H7 (cell line): ENCODE measurements at places on chromosomes 11 and 22. TPM values are rescaled to one million over a fixed set of nuclear protein-coding genes. Genes with fewer than 3 reads are reported as not detected.
A peak's percentile ranks its signal among the peaks of the same experiment; 100 is the strongest.

The C11orf16 gene
- not detected in 2 replicates for total RNA-seq

The LGR4 gene
- total RNA-seq = 51.1 and 77.6 TPM in 2 replicates

The TSPAN18 gene
- 25.7 and 27.7 TPM in 2 replicates for total RNA-seq

The BDNF gene
- total RNA-seq = 2.2 and 2.9 TPM in 2 replicates

GRCh38 chr11:109641549-109641948, 219.6 kb downstream of the C11orf87 start:
- peak; percentile 19 for DNase-seq

DNA sequence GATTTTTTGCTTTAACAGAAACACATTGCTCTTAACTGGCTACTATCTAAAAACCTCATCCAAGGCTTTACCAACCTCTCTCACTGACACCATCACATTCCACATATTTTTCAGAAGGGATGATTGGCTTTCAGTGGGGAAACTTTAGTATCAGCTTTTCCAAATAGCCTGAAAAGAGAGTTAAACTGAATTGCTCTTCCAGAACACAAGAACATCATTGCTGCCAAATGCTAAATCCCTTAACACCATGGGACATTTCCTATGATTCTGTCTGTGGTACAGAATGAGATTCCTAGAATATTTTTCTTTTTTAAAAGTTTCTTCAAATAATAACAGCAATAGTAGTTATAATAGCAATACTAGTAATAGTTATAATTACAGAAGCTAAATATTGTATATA, 45.4 kb downstream of the SOX6 start:
- DNase-seq = no peak

DNA sequence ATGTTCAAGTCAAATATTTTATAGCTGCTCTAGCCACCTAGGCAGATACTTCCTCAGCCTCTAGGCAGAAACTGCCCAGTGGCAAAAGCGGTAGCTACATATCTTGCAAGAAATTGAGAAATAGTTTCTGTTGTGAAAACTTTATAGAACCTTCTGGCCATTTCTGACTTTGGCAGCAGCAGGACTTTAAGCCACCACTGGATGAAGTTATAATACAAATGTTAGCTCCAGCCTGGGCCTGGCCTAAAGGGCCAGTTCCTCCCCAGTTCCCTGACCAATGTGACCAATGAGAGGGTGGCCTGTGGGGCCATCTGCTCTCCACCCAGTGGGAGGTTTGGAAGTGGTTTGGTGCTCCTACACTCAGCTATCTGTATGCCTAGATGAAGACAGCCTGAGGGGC, 254.0 kb upstream of the NARS2 start:
- DNase-seq = no peak

DNA sequence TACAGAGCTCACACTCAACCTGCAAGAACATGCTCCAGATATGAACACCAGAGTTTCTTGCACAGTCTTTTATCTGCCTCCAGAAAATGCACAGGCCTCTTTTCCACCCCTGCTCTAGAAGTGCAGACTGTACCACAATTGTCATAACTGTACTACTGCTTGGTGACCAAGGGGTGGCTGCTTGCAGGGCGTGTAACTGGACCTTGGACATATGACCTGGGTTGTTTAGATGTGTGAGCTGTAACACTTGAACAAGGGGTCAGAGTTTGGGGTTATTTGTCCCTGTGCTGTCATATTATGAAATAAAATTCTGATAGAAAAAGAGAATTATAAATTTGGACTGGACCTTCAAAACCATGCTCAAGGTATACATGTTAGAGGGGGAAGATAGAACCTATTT, 1185.5 kb downstream of the FAM181B start:
- DNase-seq = no peak

- DNase-seq = no peak
Observed at GRCh38 chr11:13329670-13330356, 52.2 kb downstream of the BMAL1 start.

DNA sequence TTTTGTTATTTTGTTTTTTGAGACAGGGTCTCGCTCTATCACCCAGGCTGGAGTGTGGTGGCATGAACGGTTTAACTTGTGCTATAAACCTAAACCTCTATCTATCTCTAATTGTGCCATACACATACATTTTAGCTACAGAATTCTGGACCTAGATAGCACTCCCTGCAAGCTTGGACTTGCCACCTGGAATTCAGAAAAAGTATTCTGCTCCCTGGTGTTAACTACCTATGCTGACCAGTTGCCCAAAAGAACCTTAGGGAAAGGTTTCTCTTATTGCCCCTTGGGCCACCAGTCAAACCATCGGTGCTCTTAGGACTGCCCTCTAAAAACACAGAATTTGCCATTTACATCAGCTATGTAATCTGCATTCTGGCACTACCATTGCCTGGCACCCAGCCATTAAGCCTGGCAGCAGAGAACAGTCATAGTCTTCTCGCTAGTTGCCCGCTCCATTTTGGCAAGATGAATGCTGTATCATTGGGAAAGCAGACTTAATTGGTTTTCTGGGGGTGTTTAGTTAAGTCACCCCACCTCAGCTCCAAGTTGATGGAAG, 55.3 kb downstream of the ETS1 start:
- no peak for DNase-seq

GRCh38 chr11:60973699-60974098, 2.2 kb downstream of the CD6 start:
- no peak for DNase-seq

GRCh38 chr11:83801799-83802198, 515.6 kb upstream of the CCDC90B start:
- no peak for DNase-seq

DNA sequence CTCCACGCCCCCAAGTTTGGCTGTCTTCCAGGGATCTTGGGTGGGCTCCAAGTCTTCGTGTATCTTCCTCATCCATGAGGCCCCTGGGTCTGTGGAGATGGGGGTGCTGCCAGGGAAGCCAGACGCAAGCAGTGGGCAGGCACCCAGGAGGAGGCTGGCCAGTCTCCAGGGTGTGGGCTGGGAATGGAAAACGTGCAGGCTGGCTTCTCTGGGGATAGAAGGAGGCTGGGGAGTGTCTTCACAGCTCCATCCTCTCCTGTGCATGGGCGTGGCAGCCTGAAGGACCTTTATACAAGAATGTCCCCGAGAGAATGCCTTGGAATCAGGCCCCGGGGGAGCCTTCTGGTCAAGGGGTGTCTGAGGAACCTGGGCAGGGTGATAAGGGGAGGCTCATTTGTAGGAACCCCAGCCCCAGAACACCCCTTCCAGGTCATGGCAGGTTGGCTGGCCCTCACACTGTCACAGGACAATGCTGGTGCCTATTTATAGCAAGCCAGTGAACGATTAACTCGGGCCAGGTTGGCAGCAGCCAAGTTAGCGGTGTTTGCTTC, 14.0 kb downstream of the SGSM1 start:
- no peak for DNase-seq

DNA sequence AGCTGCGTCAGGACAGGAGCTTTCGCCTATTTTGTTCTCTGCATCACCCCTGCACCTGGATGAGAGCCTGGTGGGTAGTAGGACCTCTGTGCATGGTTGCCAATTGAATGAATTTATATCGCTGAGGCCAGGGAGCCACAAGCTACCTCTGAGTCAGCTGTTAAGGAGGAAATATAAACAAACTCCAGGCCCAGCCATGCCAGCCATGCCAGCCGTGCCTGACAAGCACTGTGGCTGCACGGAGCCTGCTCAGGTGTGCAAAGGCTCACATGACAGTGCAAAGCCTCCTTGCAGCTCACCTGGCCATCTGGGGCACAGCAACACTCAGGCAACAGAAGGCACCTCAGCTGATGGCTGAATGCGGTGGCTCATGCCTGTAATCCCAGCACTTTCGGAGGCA, 33.7 kb upstream of the LINC01488 start:
- DNase-seq = no peak
